Naive thymus-derived CD4-positive, alpha-beta T cell (primary cell): ENCODE measurements at places on chromosomes 2 and 18. TPM values are rescaled to one million over a fixed set of nuclear protein-coding genes. Genes with fewer than 3 reads are reported as not detected.
A peak's percentile ranks its signal among the peaks of the same experiment; 100 is the strongest.

- DNase-seq: no peak
Measured at GRCh38 chr2:72212486-72212855, 64.8 kb upstream of the CYP26B1 start.

DNA sequence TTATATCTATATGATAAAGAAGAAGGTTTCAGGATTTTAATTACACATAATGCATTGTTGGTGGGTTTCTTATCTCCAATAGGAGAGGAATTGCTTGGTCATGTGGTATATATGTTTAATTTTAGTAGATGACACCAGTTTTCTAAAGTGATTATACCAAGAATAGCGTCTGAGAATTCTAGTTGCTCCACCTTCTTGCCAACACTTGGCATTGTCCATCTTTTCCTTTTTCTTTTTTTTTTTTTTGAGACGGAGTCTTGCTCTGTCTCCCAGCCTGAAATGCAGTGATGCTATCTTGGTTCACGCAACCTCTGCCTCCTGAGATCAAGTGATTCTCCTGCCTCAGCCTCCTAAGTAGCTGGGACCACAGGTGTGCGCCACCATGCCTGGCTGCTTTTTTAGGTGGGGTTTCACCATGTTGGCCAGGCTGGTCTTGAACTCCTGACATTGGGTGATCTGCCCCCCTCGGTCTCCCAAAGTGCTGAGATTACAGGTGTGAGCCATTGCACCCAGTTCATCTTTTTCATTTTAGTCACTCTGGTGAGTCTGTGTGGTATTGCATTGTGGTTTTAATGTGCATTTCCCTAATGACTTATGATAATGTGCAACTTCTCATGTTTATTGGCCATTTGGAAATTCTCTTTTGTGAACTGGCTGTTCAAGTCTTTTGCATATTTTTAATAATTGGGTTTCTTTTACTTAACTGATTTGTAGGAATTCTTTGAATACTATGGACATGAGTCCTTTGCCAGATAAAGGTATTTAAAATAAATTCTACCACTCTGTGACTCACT, 37.3 kb upstream of the ZNF512 start:
- no peak for DNase-seq

DNA sequence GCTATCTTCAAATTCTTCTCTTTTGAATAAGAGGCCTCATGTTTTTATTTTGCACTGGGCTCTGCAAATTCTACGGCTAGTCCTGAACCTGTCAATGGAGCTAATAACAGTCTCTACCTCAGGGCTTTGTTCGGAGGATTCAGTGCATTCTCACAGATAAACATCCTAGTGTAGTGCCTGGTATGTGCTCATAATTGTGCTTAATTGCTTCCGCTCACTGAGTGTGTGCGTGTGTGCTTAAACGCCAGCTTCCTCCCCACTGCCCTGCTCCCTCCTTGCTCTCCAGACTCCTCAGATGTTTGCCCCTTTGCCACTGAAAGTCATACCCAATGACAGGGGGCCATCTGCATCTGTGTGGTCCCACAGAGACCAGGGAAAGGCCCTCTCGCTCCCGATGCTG, 6.7 kb downstream of the GYPC start:
- DNase-seq: no peak

GRCh38 chr2:228594012-228594411, 412.5 kb upstream of the SPHKAP start:
- no peak for DNase-seq

DNA sequence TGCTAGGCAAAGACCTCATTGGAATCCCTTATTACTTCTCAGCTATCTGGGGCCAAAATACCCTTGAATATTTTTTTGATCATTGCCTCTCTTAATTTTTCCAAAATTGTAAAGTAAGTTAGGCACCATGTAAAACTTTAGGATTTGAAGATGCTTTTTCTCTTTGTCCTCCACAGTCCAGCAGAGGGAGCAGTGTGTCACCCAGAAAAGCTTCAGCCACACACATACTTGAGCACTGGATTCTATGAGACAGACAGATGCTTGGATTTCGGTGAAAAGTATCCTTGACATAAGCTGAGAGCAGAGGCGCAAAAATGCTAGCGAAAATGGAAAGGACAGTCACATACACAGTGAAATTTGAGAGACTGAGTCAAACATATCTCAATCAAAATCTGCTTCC, 74.7 kb upstream of the KCNJ3 start:
- DNase-seq: no peak

DNA sequence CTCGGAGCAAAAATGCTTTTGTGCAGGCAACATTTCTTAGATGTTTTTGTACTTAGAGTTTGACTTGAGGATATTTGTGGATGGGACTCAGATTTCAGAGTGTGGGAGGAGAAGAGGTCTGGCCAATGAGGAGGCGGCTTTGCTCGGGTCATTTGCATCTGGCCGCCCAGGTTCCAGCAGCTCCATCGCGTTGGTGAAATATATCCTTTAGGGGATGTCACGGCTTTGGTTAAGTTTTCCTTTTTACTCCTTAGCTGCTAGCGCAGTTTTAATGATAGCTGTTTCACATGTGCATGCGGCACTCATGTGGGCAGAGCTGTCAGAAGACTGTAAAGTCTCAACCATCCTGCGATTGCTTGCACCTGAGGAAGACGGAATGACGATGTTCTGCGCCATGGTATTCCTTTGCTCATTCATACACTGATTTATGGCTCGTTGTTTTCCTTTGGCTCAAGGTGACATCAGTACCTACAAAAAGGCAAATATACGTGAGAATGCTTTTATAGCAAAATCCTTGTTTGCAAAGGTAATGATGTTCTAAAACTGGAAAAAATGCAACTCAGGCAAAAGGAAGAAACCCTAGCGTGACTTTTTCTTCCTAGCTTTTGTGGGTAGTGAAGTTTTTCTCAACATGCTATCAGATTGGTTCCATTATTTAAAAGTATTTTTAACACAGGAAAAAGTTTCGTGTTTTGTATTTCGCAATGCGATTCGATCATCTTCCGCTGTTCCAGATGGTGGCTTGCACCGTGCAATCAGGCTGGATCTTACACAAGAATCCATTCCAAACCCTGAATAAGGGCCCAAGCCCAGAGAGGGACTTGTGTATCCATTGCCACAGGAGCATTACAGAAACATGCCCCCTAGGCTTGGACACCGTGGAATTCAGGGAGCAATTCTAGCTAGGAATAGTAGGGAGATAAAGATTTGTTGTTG, 70.5 kb upstream of the ZNF516 start:
- no peak for DNase-seq

GRCh38 chr2:15142069-15142689, 419.0 kb downstream of the NBAS start:
- DNase-seq: no peak

DNA sequence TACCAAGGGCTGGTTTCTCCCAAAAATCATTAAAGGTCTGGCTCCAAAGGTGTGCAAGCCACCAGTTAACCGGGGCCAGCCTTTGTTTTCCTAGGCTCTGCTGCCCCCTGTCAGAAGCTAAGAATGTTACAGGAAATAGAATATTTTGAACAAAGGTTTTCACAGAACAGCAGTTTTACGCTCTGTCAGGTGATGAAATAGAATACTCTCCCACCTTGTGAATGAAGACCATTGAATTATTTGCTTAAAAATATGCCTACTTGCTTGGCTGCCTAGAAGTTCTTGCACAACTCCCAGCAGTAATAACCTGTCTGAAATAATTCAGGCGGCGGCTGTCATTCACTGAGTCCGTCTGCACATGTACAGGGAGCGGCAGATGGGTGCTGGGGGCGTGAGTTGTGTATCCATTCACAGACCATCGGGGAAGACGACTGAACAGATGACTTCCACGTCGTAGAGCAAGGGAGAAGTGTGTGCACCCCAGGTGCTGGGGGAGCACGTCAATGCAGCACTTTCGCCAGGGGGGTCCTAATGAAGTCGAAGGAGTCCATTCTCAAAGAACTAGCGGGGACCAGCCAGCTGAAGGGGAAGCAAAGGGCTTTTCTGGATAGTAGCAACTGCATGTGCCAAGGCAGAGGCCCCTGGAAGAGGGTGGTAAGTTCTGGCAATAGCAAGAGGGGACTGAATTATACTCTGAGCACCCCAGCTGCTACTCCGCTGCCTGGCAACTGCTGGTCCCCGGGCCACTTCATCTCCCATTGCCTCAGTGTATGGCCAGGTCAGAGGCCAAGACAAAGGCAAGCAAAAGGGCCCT, 56.1 kb downstream of the SF3B1 start:
- peak; percentile 66 for DNase-seq

- DNase-seq: no peak
Measured at GRCh38 chr2:217851191-217852020, 151.4 kb downstream of the TNS1 start.

DNA sequence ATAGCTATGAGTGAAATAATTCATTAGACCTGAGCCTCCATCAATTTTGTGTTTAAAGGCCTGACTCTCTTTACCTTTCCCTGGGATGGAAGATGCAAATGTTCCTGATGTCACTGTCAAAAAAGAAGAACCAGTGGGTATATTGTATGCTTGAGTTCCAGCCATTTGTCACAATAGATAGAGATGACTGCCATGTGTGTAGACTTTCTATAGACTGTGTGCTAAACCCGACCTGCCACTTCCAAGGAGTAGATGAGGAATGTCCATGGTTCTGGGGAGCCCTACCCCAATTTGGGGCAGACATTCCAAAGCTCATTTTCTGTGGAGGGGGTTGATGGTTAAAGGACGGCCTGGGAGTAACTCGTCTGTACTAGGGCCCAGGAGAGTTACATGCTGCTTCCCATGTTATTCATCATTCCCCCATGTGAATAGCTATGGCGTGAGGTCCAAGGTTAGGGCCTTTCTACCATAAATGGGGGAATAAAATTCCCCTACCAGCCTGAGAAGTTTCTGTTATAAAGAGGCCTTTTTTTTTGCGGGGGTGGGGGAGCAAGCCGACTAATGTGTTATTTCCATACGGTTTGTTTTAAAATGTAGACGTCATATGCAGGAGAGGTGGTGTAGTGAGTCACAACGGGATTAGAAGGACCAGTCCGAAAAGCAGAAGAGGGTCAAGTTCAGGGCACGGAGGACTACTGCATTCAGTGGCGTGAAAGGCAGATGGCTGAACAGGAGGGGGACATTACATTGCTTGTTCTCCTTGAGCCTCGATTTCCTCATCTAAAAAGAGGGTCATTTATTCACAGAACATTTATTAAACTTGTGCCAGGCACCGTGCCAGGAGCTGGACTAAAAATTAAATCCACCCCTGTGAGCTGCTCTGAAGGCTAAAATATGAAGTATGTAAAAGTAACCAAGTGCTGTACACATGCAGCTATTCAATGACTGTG, 24.0 kb downstream of the IL1B start:
- no peak for DNase-seq

DNA sequence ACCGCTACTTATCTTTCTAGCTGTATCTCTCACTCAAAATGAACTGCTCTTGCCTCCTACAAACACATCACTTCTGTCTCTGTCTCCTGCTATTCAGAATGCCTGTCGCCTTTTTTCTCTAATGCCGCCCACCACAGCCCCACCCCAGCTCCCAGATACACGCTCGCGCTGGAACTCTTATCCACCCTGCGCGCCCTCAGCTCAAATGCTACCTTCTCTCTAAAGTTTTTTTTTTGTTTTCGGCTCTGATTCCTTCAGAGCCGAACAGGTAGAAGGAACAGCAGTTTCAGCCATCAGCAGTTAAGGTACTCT, 3.9 kb upstream of the SOS1 start:
- no peak for DNase-seq

DNA sequence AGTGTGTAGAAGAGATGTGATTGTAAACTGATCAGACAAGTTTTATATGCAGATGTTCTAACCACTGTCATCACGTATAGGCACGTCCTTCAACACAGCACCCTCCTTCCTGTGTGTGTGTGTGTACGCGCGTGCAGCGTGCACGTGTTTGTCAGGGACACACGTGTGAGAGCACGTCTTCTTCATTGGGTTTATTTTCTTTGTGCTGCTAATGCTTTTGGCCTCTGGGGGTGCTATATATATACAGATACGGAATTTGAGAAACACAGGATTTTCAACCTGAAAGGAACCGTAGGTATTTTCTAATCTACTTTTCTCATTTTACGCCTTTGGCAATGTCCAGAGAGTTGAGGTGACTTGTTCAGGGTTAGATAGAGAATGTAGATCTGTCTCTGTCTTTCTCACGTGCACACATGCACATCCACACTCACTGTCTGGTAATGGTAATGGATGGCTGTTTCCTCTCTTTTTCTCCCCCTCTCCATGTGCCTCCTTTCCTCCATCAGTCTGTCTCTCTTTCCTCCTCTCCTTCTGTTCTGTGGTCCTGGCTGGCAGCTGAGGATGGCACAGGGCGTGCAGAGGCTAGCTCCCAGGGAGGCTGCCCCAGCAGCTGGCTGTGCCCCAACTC, 13.4 kb upstream of the CELF4 start:
- DNase-seq: no peak

DNA sequence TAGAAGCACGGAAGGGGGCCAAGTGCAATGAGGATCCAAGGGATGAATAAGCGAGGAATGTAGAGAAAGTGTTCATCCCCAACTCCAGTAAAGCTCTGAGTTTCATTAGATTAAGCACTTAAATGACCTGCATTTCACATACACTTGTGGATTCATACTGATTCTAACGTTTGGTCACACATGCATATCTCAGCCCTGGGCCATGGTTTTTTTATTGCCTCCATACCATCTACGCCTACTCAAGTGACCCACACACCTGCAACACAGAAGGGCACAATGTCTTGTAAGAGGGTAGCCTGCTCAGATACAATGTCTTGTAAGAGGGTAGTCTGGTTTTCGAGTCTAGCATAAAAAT, 566 bp upstream of the MRPS5 start:
- DNase-seq: no peak

DNA sequence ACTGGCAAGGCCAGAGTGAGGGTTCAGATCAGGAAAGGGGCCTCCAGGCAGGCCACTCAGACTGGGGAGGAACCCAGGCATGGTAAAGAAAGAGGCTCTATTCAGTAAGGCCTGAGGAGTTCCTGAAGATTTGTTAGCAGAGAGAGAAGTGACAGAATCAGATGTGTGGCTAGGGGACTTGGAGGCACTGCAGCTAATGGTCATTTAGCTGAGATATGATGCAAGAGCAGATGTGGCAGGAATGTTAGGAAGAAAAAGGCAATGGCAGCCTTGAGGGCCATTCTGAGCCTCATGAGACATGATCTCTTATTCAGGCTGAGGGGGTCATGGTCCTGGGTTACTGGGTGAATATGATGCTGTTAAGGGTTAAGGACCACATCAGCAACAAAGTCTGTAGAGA, 73.4 kb downstream of the CCDC93 start:
- no peak for DNase-seq

Gene CCL20
- total RNA-seq: 1.9 TPM

Gene THSD7B
- total RNA-seq: not detected

Gene ASXL2
- 29.2 TPM for total RNA-seq

Gene NABP1
- 48.6 TPM for total RNA-seq

Gene MYO7B
- not detected for total RNA-seq
